ENCODE measurements at places on chromosomes 5 and 9. TPM values are rescaled to one million over a fixed set of nuclear protein-coding genes. Genes with fewer than 3 reads are reported as not detected.

Gene FCN1
- 2.3 TPM for total RNA-seq

Gene NR2F1
- total RNA-seq: not detected

Gene BAAT
- total RNA-seq: not detected

Gene SH3PXD2B
- 0.15 TPM for total RNA-seq

Gene ZNF300
- total RNA-seq: 0.72 TPM

Gene CTXN3
- not detected for total RNA-seq

Gene ZNF346
- 22.0 TPM for total RNA-seq

GRCh38 chr9:81473708-81474107 is 215.6 kb downstream of the TLE1 start:
- DNase-seq: no peak
- H3K27me3 ChIP-seq: no peaks in the 10 kb centered on the region

GRCh38 chr9:35341021-35341420 is 148.9 kb upstream of the RUSC2 start:
- H3K36me3 ChIP-seq: no peaks in the 10 kb centered on the region
- no peak overlapping the region for H3K4me3 ChIP-seq
- H3K27me3 ChIP-seq: no peaks in the 10 kb centered on the region
- no peaks in the 10 kb centered on the region for H3K4me1 ChIP-seq
- no peak overlapping the region for H3K27ac ChIP-seq
- DNase-seq: no peak

GRCh38 chr9:128916204-128916603 is 4.6 kb upstream of the PHYHD1 start:
- peaks cover 8% of the 10 kb centered on the region for H3K36me3 ChIP-seq
- no peak overlapping the region for H3K27ac ChIP-seq
- peaks cover 35% of the 10 kb centered on the region for H3K4me1 ChIP-seq

- H3K36me3 ChIP-seq: no peaks in the 10 kb centered on the region
- H3K27ac ChIP-seq: no peak overlapping the region
- DNase-seq: no peak
- H3K27me3 ChIP-seq: no peaks in the 10 kb centered on the region
- H3K4me3 ChIP-seq: no peak overlapping the region
These were observed 1087.7 kb downstream of the CDH12 start for GRCh38 chr5:21765406-21765805.

DNA sequence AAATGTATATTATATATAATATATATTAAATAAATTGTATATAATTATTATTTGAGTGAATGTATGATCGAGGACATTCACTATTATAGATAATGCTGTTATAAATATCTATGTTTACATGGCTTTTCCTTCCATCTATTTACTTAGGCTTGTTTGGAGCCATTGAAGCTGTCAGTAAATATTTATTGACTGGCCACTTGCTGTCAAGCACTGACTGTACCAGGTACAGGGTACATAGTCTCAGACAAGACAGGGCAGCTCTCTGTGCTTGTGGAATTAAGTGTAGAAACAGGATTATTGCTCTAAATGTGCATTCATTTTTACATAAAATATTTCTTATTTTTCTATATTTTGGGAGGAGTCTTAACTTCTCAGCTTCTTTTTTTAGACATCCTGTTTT is 16.4 kb downstream of the FAXDC2 start:
- H3K27ac ChIP-seq: peak overlapping the region; percentile 60
- no peak for DNase-seq
- no peaks in the 10 kb centered on the region for H3K27me3 ChIP-seq
- peaks cover 23% of the 10 kb centered on the region for H3K4me1 ChIP-seq

DNA sequence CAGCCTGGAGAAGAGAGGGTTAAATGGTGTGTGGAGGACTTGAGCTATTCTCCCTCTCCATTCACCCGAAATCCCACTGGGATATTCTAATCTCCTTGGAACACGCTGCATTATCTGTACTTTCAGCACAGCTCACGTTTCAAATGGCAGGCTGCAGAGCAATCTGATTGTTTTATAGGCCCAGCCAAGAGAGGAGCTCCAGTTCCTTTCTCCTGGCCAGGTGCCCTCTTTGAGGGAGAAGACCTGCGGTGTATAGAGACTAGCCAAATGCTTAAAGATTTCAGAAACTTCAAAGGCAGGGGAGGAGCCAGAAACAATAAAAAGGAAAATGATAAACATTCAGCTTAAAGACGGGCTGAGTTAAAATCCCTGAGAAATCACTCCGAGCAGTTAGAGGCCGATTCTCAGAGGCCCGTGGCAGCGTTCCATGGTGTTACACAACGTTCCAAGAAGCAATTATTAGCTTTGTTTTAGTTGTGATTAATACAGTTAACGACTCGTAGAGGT is 564.0 kb upstream of the KLF4 start:
- H3K36me3 ChIP-seq: no peaks in the 10 kb centered on the region
- no peak overlapping the region for H3K4me3 ChIP-seq
- DNase-seq: no peak
- H3K4me1 ChIP-seq: no peaks in the 10 kb centered on the region

DNA sequence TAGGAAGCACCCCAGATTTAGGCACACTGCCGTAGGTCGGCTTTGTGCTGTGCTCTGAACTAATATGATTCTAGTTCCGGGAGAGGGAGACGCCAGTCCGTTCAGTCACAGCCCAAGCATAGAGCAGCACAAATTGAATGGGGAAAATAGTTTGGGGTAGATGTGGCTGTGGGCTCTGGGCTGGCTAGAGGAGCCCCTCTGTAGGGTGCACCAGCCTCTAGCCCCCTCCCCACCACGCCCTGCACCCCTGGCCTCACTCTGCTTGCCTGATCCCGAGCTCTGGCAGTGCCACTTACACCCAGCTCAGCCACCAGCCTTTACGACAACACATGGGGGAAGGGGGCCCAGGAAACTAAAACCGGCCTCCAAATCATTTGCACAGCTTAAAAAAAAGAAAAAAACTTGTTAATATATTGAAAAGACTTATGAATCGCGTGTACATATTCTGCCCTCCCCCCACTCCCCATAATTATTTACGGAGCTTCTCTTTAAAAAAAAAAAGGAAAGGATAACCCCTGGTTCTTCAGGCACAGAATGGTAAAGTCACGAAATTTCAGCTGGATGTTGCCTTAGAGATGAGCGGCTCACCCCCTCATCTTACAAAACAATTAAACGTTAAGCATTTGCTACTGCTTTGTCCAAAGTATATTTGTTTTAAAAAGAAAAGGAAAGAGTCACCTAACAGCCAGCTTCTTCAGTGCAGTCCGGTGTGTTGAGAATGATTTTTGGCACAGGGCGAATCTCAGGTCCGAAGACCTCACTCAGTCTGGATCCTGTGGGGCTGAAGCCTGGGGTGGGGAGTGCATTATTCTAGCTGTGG is 3.5 kb downstream of the LMX1B start:
- no peak overlapping the region for H3K4me3 ChIP-seq
- no peak for DNase-seq
- H3K27me3 ChIP-seq: peaks cover 37% of the 10 kb centered on the region
- H3K4me1 ChIP-seq: peaks cover 7% of the 10 kb centered on the region
- H3K27ac ChIP-seq: no peak overlapping the region

DNA sequence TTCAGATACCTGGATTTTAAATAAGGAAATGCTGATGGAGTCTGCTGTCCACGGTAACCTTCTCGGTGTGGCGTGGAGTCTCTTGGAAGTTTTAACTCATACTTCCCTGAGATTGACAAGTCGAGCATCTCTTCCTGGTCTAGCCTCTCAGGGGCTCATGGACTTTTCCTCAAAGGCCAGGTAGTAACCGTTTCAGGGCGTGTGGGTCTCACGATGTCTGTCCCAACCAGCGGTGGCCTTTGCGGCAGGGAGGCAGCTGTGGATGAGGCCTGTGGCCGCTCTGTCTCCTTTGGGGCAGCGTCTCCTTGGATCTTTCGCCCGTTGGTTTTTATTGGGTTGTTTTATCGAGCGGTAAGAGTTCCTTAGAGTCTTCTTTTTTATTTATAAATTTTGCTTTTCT is 32.8 kb downstream of the CEP72 start:
- no peaks in the 10 kb centered on the region for H3K4me1 ChIP-seq
- no peak overlapping the region for H3K4me3 ChIP-seq
- no peak for DNase-seq

DNA sequence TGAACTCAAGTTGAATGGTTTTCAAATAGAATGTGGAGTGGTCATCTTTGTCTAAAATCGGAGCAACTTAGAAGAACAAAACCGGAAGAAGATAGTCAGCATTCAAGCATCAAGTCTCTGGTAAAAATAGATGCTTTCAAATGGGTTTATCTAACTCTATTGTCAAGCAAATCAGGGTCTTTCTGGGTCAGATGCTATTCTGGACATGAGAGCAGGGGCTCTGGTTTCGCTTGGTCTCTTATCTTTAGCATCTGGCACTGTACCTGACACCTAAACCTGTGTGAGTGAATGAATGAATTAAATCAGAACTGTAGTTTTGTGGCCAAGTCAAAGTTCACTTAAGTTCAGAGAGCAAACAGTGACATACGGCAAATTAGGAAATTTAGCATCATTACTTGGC is 173.5 kb downstream of the SLIT3 start:
- DNase-seq: no peak
- H3K4me3 ChIP-seq: no peak overlapping the region
- H3K4me1 ChIP-seq: no peaks in the 10 kb centered on the region

- H3K27me3 ChIP-seq: no peaks in the 10 kb centered on the region
- H3K27ac ChIP-seq: no peak overlapping the region
These were observed 366.9 kb downstream of the MAN2A1 start for GRCh38 chr5:110056580-110057114.

GRCh38 chr5:146025114-146025680 is 80.2 kb downstream of the PLAC8L1 start:
- H3K36me3 ChIP-seq: no peaks in the 10 kb centered on the region
- no peak for DNase-seq
- H3K27ac ChIP-seq: no peak overlapping the region
- no peak overlapping the region for H3K4me3 ChIP-seq
- no peaks in the 10 kb centered on the region for H3K4me1 ChIP-seq

- H3K27ac ChIP-seq: no peak overlapping the region
- H3K36me3 ChIP-seq: no peaks in the 10 kb centered on the region
- H3K27me3 ChIP-seq: no peaks in the 10 kb centered on the region
- no peaks in the 10 kb centered on the region for H3K4me1 ChIP-seq
These were observed 43.0 kb downstream of the IL31RA start for GRCh38 chr5:55894135-55894534.

DNA sequence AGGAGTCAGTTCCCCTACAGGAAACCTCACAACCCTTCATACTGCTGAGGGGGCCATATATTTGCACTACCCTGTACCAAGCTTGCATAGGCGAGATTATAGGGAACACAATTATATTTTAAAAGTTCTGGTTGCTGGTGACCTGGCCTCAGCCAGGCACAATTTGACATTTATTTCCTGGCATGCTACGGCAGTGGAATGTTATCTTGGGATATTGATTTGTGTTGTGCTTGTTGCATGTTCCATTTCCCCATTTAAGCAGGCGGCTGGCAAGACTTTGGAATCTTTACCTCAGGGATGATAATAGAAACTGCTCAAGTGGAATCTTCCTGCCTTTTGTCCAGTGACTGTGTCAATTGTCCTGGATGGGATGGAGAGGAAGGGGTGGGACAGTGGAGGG is 67.0 kb upstream of the RPS23 start:
- H3K4me3 ChIP-seq: no peak overlapping the region
- no peaks in the 10 kb centered on the region for H3K27me3 ChIP-seq
- H3K27ac ChIP-seq: no peak overlapping the region

DNA sequence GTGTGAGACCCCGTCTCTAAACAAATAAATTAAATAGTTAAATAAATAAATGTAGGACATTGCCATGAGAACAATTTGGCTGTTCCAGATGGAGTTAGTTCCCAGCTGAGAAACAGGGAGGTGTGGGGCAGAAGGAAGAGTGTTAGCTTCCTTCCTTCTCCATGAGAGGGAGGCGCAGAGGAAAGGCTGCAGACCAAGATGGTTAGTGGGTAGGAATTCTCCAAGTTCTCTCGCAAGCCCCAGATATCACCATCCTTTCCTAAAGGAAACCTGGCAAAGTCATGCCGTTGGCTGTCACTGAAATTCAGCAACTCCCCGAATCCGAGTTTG is 33.1 kb upstream of the RAB14 start:
- no peaks in the 10 kb centered on the region for H3K27me3 ChIP-seq
- H3K4me1 ChIP-seq: no peaks in the 10 kb centered on the region
- H3K4me3 ChIP-seq: no peak overlapping the region
- no peak overlapping the region for H3K27ac ChIP-seq

DNA sequence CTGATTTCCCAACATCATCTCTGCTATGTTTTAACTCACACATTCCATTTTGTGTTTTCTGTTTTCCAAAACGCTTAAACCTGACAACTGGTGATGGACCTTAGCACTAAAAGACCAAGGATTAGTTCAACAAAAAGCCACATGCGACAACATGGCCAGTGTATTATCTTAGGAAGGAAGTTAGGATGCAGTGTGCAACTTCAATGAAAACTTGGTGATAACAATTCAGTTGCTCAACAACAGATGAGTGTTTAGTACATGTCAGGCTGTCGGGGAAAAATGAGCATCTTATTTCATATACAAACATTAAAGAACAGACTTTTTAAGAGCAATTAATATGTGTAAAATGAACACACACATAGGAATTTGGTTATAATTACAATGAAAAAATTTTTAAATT is 780.0 kb downstream of the SEMA5A start:
- H3K27ac ChIP-seq: no peak overlapping the region
- no peaks in the 10 kb centered on the region for H3K27me3 ChIP-seq
- no peak for DNase-seq
- no peak overlapping the region for H3K4me3 ChIP-seq
- no peaks in the 10 kb centered on the region for H3K4me1 ChIP-seq

GRCh38 chr9:131635892-131636291 is 90.6 kb downstream of the PRRT1B start:
- peaks cover 17% of the 10 kb centered on the region for H3K4me1 ChIP-seq
- peaks cover under 1% of the 10 kb centered on the region for H3K36me3 ChIP-seq
- no peak for DNase-seq
- H3K27ac ChIP-seq: peak overlapping the region; percentile 55
- no peaks in the 10 kb centered on the region for H3K27me3 ChIP-seq

DNA sequence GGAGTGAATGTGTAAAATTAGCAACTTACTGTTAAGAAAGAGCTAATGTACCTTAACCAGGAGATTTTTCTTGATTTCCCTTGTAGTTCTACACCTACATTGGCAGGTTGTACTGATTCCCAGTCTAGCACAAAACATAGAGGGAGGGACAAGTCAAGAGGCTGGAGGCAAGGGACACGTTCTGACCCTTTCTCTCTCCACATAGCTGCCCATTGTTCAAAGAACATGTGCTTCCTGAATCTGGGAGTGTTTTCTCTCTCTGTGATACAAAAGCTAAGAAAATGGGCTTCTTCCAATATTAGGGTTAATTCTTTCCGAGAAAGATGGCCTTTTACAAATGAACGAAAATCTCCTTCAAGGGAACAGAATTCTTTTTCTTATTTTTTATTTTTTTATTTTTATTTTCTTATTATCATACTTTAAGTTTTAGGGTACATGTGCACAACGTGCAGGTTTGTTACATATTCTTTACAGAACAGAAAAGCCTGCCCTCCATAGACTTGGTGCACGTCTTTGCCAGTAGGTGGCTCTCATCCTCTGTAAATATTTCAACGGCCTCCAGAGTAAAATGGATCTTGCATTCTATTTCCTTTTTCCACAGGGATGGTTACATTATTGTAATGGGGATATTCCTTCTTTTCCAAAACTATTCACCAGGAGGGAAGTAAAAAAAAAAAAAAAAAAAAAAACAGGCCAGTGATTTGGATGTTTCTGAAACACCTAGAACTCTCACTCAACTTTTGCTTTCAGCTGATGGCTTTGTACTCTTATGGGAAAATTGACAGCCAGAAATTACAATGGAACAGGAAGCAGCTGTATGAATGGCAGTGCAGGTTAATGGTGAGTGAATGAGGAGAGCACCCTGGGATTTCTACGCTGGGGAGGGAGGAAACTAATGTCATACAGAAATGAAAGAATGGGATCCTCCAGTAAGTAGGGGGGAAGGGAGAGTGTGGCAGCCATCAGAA is 13.1 kb upstream of the IFNA5 start:
- no peak for DNase-seq
- H3K36me3 ChIP-seq: no peaks in the 10 kb centered on the region
- H3K4me1 ChIP-seq: no peaks in the 10 kb centered on the region
- no peaks in the 10 kb centered on the region for H3K27me3 ChIP-seq
- H3K4me3 ChIP-seq: no peak overlapping the region

All from CD8-positive, alpha-beta memory T cell (primary cell).